ENCODE measurements at places on chromosomes 11 and 22.

DNA sequence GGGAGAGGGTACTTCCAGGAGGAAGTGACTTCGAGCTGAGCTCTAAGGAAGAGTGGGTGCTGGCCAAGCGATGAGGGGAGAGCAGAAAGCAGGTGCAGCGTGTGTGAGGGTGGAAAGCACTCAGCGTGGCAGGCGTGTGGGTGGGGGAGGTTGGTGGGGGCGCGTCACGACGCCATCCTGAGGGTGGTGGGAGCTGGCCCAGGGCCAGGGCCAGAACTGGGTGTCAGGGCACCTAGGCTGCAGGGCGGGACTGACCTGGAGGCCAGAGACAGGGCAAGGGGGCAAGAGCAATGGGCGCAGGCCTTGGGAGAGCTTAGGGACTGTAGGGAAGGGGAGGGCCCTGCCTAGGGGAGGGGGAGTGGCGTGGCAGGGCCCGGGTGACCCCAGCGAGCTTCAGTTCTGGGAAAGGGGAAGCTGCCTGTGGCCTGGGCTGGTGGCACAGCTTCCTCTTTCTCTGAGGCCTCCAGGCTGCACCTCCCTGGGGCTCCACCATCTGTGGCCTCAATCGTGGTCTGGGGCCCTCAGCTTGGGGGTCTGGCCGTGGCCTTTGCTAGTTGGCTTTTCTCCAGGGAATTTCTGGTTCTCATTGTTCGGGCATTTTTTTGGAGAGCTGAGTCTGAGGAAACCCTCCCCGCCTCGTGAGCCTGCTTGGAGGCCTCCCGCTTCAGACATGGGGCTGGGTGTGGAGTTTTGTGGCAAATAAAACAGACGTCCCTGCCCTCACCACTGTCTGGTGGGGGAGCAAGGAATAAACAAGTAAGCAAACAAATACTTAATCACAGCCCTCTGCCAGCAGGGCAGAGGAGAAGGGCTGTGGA lies 8.9 kb downstream of the RELT start:
- no peak for DNase-seq

GRCh38 chr22:48084041-48084728 lies 1321.7 kb downstream of the TBC1D22A start:
- DNase-seq, result no peak

DNA sequence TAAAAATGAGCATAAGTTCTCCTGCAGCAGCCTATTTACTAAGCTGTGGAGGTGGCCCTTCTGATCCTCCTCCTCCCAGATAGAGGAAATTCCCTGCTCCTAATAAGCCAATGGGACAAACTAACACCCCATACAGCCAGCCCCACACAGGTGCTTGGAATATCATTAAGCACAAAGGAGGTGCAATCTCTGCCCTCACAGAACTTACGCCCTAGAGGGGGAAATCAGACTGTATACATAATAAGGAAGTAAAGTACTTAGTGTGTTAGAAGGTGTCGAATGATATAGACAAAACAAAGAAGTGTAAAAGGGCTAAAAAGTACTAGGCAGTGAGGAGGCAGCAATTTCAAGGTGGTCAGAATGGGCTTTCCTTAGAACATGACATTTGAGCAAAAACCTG lies 5.8 kb downstream of the MS4A12 start:
- DNase-seq, result no peak

DNA sequence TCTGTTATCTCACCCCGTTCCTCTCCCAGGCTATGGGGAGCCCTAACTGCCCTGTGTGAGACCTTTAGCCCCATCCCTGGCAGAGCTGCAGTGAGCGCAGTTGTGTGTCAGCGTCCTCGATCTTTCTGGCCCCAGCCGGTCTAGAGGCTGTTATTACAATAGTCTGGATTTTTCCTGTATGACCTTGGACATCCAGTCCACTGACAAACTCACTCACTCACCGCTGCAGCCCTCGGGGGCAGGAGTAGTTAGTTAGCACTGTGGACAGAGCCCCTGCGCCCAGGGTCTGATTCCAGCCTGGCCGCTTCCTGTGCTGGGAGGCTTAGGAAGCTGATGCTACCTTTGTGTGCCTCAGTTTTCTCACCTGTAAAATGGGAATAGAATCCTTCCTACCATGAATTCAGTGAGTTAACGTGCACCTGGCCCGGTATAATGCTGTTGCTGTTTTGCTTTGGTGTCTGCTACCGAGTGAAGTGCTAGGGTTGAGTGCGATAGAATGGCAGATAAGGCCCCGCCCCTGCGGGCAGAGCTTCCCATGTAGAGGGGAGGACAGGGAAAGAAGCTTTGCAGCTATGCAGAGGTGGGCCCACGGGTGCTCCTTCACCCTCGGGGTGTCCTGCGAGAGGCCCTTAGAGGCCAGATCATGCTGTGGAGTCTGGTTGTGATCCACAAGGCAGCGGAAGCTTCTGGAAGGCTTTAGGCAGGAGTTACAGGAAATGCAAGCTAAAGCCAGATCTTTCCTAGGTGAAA lies 3.0 kb downstream of the LRP5 start:
- no peak for DNase-seq

DNA sequence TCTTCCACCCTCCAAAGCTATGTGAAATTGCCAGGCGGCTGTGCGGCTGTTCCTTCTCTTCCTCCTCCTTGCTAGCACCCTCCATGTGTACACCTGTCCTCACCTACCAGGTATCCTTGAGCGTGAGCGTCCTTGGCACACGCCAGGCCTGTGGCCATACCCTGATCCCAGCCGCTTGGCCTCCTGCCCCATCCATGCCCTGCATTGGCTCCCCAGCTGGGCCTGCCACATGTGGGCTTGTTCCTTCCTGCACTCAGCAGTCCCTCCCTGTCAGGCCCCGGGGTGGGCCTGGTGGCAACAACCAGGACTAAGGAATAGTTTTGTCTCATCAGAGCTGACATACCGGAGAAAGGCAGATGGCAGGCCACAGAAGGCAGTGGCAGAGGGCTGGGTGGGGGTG lies 40.0 kb downstream of the SCUBE1 start:
- DNase-seq, result no peak

DNA sequence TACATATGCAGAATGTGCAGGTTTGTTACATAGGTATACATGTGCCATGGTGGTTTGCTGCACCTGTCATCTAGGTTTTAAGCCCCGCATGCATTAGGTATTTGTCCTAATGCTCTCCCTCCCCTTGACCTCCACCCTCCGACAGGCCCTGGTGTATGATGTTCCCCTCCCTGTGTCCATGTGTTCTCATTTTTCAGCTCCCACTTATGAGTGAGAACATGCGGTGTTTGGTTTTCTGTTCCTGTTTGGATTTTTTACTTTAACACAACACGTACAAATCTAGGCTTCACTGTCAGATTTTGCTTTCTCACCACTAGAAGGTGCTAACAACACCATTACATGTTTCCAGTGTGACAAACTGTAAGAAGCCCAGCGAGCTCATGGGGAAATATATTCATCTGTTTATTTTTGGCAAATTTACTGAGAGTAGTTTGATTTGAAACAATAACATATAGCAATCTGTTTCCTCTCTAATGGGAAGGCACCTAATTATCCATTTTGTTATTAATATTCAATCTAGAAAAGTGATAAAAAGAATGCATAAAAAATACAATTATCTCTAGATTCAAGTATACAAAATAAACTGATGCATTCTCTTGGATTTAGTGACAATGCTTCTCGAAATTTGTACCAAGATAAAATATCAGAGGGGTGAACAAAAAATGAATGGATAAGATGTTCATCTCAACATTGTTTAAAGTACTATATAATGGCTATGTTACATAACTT lies 23.2 kb upstream of the BIRC3 start:
- DNase-seq, result peak; percentile 68

- no peak for DNase-seq
Measured at GRCh38 chr11:67268081-67268961, 2.0 kb downstream of the GRK2 start.

Data from NCI-H774 (cell line).